ENCODE measurements at places on chromosomes 12 and 14.
A peak's percentile ranks its signal among the peaks of the same experiment; 100 is the strongest.

DNA sequence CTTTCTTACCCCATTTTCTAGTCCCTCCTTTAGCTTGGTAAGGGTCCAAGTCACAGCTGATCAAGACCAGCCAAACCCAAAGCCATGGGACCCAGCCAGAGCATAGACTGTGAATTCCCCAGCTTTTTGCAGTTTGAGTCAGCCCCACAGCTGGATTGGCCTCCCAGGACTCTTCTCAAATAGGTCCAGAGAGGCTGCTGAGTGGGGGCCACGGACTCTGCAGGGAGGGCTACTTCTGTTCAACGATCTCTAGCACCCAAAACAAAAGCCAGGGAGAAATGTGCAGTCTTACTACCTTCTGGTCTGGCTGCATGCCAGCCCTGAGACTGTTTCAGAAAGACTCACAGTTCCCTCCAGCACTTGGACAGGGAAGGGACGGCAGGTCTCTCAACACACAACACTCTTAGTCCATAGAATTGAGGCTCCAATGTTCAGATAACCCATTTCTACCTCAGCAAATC lies 1.6 kb downstream of the VDR start:
- no peak for DNase-seq

DNA sequence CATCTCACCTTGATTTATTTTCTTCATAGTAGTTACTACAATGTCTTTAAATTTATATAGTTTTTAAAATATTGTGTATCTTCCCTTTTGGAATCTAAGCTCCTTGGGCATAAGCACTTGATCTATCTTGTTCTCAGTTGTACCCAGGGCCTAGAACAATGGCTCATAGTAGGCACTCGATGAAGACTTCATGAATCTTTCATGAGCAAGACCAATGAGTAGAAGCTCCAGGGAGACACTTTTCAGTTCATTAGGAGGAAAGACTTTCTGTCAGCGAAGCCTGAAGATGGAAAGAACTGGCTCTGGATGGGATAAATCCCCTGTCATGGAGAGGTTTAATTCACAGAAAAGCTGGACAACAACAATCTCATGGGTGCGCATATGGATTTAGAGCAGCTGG lies 140.2 kb upstream of the CRY1 start:
- no peak for DNase-seq

GRCh38 chr12:118908811-118909210 lies 72.5 kb upstream of the SRRM4 start:
- DNase-seq, result no peak

- DNase-seq, result no peak
These were observed 14.2 kb upstream of the WDR20 start for GRCh38 chr14:102125546-102125945.

GRCh38 chr12:68170726-68171125 lies 11.2 kb upstream of the IFNG start:
- no peak for DNase-seq

- no peak for DNase-seq
These were observed 35.0 kb upstream of the DTX1 start for GRCh38 chr12:113021500-113021899.

- peak; percentile 5 for DNase-seq
These were observed 335.1 kb downstream of the DUSP6 start for GRCh38 chr12:89016970-89017778.

Data from hypothalamus (tissue), 51 donors.